Brain (organoid and tissue), 16 donors: ENCODE measurements at places on chromosomes 11 and 22. TPM values are rescaled to one million over a fixed set of nuclear protein-coding genes. Genes with fewer than 3 reads are reported as not detected.

The MS4A15 gene
- polyA plus RNA-seq = not detected

The IL10RA gene
- polyA plus RNA-seq = 2.6 TPM

The TMEM121B gene
- 7.4 TPM for polyA plus RNA-seq

The OR6T1 gene
- polyA plus RNA-seq = not detected
